Caudate nucleus (tissue), 63 donors: ENCODE measurements at places on chromosomes 16 and 17.

DNA sequence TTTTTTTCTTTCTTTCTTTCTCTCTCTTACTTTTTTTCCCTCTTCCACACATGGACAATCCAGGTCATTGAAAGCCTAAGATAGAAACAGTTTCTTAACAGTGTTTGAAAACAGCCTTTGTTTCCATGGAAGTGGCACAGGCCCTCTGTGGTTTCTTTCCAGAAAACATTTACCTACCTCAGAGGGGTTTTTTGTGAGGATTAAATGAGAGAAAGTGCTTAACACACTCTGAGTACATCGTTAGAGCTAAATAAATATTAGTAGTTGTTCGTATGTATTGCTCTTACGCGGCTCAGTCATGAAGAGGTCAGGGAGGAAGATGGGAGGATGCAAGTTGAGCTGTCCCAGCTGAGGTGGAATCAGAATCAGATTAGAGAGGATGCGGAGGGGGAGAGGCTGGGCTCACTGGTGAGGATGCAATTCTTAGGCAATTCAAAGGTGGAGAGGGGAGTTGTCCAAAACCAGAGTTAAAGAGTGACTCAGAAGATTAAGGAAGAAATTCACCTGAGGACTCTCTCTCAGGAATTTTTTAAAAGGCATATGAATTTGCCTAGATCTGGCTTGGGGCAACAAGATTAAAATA lies 345.4 kb downstream of the PMP22 start:
- no peak for DNase-seq

DNA sequence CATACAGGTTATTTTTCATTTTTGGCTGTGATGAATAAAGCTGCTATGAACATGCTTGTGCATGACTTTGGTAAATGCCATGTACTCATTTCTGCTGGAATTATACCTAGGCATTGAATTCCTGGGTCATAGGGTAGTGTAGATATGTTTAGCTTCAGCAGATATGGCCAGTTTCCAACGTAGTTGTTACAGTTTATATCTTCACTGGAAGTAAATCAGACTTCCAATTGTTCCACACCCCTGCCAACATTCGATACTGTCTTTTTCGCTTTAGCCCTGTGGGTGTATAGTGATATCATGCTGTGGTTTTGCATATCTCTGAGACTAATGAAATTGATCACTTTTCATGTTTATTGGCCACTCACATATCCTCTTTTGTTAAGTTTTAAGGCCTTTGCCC lies 50.4 kb downstream of the ARHGAP27 start:
- no peak for DNase-seq

DNA sequence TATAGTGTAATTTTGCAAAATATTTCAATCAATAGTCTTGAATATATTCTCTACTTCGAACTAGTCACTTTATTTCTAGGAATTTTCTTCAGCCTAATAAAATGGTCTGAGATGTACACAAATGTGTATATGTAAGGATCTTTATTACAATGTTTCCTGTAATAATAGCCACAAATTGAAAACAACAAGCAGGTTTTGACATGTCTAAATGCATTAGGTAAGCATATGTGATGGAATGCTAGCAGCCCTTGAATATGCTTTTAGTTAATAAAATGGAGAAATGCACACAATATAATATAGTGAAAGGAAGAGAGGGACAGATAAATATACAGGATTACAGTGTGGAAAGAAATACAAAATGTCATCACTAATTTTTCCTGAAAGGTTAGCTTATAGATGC lies 196.5 kb upstream of the IRX5 start:
- DNase-seq, result no peak

DNA sequence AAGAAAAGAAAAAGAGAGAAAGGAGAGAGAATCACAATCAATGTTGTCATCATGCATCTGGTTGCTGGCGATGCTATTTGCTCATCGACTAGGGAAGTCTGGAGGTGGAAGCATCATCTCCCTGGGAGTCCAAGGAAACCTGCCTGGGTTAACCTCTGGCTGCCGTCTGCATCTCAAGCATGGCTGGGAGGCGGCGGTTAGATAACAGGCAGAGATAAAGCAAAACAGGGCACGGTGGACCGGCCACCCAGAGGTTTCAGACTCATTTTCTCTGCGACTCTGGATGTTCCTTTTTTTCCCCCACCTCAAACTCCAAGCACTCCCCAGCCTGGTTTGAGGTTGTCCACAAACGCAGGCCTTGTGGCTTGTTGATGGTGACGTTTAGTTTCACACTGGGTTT lies 161.2 kb downstream of the ENGASE start:
- DNase-seq, result no peak
